ENCODE measurements at places on chromosomes 6 and 20.

- no peak for DNase-seq
Observed at GRCh38 chr6:126781582-126781981, 336.9 kb upstream of the RSPO3 start.

DNA sequence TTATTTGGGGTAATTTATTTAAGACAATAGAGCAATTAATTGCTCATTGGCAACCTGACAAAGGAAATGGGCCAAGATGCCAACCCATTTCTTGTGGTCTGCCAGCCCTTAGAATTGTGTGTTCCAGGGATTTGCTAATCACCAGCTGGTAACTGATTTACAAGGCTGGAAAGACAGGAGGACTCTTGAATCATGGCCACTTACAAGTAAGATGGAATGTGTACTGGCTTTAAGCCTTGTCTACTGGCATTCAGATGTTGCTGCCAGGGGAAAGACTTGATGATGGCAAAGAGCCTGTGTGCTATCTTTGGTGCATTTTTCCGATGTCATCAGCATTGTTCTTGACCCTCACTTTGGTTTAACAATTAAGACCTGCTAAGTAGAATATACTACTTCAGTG is 91.0 kb downstream of the BCKDHB start:
- DNase-seq, result no peak

GRCh38 chr6:15439410-15440025 is 193.6 kb downstream of the JARID2 start:
- DNase-seq, result no peak

- no peak for DNase-seq
Observed at GRCh38 chr6:20575125-20575524, 40.9 kb downstream of the CDKAL1 start.

DNA sequence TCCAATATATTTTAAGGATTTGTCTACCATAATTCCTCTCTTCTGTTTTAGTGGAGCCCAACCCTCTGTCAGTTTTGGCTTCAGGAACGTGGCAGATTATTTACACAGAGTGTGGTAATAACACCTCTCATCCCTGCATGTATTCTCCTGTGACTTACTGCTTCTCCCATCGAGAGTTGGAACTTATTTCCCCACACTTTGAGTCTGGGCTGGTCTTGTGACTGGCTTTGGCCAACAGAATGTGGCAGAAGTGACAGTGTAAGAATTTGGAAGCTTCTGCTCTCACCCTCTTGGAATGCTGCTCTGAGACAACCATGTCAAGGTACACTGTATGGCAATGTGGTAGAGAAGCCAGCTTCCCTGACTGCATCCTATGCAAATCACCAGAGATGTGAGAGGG is 407.7 kb downstream of the EPM2A start:
- DNase-seq, result no peak

GRCh38 chr6:89610149-89610642 is 28.4 kb downstream of the LYRM2 start:
- peak; percentile 67 for DNase-seq

DNA sequence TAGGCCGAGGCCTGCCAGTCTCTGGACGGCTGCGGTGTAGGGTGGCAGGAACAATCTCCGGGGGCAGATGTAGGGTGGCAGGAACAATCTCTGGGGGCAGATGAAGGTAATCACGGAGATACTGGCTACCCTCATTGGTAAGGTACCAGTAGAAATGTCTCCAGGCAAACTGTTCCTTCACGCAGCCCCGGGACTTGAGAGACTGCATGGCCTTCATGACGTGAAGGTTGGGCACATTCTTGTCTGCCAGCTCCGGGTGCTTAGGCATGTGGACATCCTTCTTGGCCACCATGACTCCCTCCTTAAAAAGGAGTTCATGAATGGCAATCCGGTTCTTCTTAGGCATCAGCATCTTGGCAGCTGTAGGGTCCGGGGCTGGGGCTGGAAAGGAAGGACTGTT is 6.1 kb downstream of the FAM110A start:
- DNase-seq, result no peak

Data from activated B cell treated with CpG ODN at 0.5 μM for 24 hours (primary cell).